ENCODE measurements at places on chromosomes 16 and 17.
A peak's percentile ranks its signal among the peaks of the same experiment; 100 is the strongest.

- no peak for DNase-seq
Observed at GRCh38 chr17:70661342-70662222, 492.2 kb downstream of the KCNJ2 start.

- no peak for DNase-seq
Observed at GRCh38 chr17:65388911-65389310, 172.5 kb downstream of the AXIN2 start.

DNA sequence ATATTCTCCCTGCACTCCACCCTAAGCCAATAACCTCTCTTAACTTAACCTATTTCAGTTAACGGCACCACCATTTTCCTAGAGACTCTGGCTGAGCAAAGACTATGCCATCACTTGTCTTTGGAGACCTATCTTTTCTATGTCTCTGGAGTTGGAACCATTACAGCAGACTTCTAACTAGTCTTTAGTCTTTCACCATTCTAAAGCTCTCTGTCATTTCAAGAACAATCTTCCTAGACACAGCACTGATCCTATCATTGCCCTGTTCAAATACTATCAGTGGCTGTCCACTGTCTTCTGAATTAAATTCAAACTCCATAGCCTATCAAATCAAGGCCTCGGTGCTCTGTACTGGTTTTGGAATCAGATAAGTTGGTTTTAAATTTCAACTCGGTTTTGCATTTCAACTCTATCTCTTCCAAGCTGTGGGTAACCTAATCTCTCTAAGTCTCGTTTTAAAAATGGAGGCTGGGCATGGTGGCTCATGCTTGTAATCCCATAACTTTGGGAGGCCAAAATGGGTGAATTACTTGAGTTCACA, 31.9 kb downstream of the RNF43 start:
- no peak for DNase-seq

GRCh38 chr16:66660422-66661209, 35.9 kb downstream of the CMTM4 start:
- DNase-seq, result no peak

DNA sequence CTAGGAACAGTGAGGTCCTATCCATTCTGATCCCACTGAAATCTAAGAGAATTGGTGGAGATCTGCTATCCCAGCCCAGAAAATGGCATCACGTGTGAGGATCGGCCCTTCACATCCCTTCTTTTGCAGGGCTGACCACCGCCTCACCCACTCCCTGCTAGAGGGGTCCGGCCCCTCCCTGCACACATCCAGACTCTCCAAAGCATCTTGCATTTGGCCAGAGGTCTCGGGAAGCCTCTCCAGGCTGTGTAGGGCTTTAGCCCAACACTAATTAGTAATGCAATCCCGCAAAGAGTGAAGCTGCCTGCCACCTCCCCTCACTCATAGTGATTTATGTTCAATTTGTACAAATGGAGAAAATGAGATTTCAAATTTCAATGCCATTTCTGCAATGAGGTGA, 434.4 kb upstream of the ZFHX3 start:
- no peak for DNase-seq

DNA sequence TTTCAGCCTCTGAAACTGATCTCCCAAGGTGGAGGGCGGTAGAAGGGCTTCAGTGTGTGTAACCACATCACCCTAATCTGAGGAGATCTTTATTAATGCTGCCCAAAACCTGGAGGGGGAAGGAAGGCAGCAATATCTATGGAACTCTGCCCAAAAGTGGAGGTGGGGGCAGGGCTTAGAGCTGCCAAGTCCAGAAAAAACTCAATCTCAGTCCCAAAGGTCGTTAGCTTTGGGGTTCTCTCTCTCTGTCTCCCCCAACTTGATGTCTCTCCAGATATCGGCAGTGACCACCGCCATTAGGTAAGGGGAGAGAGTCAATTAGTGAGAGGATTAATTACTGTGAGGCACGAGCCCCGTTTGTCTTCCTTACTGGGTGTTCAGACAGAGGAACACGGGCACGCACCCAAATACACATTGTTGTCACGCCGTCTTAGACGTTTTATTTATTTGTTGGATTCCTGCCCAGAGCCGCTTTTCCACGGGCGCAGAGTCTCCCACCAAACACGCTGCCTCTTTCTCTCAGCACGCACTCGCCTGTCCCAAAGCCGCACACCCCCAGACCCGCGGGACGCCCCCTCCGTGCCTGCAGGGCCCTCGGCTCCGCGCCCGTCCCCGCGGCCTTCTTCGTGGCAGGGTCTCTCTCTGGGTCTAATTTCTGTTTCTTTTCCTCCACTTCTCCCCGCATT, 5.4 kb upstream of the LHX1 start:
- no peak for DNase-seq

DNA sequence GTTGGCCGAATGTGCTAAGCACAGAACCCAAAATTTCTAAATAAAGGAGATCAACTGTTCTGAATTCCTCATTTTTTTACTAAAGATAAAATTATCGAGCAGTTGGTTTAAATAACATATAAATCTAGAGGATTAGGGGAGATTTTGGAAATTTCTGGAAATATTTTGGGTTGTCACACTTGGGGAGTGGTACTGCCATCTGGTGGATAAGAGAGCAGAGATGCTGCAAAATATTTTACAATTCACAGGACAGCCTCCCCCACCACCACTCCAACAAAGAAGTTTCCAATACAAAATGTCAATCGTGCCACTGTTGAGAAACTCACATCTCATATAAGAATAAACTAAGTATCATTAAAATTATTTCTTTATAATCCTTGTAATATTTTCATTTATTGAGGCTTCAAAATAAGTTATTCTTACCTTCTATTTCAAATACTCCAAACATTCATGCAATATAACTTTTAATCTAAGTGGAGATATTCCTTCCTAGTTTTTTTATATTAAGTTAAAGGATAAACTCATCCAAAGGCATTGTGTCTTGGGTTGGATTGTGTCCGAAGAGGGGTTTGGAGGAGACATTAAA, 17.0 kb upstream of the ABCA8 start:
- peak; percentile 12 for DNase-seq

GRCh38 chr16:59455497-59455896, 721.4 kb upstream of the GOT2 start:
- no peak for DNase-seq

- no peak for DNase-seq
Observed at GRCh38 chr17:17911001-17911613, 61.1 kb downstream of the TOM1L2 start.

DNA sequence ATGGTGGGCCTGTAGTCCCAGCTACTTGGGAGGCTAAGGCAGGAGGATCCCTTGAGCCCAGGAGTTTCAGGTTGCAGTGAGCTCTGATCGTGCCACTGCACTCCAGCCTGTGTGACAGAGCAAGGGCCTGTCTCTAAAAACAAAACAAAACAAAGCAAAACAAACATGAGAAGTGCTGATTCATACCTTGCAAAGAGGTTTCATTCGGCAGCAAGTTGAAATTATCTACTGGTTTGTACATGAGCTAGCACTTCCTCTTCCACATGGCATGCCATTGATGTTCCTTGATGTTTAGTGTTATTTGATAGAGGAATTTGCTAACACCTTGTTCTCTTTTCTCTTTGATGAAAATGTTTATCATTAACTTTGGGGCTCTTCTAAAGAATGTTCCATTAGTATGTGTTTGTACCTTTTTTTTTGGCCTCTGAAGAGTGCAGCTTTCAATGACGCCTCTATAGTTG, 50.6 kb downstream of the SPECC1 start:
- DNase-seq, result no peak

- no peak for DNase-seq
Observed at GRCh38 chr17:27627514-27627913, 3.5 kb upstream of the LGALS9 start.

DNA sequence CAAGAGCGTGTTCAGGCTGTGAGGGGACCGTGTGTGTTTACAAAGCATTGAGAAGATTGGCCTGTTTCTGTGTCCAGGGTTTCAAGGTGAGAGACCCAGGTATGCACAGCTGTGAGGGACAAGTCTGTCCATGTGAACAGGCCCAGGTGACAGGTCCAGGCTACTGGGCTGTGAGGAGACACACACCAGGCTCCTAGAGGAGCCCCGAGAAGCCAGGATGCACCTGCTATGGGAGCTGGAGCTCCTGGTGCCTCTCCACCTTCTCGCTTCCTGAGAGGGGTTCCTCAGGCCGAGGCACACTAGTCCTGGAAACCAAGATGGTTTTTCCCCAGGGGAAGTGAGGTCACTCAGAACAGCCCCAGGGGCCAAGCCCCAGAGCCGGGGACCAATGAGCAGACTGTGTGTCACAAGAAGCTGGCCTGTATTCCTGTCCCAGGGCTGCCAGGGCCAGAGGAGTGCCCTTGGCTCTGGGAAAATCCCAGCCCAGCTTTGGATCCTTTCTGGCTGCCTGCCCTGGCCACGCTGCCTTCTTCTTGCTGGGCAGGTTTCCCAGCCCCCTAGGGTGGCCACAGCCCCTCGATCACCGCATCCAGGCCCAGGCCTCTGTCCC, 153.4 kb upstream of the PLCG2 start:
- no peak for DNase-seq

DNA sequence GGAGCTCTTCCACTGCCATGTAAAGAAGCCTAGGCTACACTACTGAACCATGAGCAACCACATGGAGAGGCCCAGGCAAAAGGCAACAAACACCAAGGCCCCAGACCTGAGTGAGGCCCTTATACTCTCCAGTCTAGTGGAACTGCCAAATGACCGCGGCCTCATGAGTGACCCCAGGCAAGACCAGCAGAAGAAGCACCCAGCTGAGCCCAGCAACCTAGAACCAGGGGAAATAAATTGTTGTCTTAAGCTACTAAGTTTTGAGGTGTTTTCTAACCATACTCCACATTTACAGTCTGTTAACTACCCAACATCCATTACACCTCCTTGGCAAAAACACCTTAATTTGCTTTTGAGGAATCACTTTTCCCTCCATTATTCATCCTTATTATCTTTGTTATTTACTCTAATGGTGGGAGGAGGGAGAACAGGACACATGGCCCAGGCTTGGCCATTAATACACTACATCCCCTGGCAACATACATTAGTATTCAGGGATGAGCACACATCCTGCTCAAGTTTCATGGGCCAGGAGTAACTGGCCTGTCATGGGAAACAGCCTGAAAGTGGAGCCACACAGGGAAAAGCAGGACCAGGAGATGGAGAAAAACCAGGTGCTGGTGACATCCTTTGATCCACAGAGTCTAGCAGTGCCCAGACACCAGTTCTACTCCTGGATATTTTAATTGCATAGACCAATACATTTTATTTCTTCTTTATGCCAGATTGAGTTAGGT, 26.2 kb downstream of the SLC39A11 start:
- no peak for DNase-seq

DNA sequence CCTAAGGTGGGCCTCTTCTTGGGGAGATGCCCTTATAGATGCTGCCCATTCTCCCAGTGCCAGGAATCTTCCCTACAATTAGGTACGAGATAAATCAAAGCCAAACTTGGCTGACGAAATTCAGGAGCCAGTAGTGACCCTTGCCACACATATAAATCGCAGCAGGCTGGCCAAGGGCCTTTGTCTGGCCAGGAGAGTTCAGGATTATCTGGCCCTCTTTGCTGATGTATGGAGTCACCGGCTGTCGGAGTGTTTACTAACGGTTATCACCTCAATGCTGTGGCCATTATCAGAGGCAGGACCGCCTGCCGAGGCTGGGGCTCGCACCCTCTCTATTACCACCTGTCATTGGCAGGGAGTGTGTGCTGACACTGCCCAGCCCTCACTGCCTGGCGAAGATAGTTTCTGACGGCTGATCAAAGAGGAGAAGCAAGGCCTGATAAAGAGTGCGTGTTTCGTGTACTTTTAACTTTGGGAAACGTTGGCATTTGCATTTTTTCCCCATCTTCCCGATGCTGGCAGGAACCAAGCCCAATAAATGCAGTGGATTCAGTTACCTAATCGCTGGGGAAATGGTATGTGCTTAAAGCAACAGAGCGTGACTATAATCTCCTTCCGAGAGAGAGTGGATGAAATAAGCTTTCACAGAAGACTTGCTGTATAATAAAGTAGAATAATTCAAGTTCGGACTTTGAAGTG, 32.8 kb upstream of the TBX2 start:
- DNase-seq, result no peak

- DNase-seq, result no peak
Observed at GRCh38 chr16:85848986-85849385, 49.5 kb downstream of the COX4I1 start.

DNA sequence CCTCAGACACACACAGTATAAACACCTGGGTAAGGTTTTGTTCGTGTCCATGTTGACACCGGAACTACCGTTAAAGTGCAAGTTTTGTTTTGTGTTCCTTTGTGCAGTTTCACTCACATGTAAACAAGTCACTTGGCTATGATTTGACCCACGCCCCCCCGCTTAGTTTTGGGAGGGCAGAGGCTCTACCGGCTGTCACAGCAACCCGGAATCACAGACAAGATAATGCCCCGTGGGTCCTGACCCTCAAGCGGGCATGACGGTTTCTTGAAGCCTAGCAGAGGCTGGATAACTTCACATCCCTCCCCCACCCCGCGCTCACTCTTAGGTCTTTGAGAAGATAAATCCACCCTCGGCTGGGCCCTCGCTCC, 1.7 kb downstream of the RASD1 start:
- DNase-seq, result no peak

GRCh38 chr17:80449930-80450576, 26.4 kb downstream of the NPTX1 start:
- DNase-seq, result no peak

DNA sequence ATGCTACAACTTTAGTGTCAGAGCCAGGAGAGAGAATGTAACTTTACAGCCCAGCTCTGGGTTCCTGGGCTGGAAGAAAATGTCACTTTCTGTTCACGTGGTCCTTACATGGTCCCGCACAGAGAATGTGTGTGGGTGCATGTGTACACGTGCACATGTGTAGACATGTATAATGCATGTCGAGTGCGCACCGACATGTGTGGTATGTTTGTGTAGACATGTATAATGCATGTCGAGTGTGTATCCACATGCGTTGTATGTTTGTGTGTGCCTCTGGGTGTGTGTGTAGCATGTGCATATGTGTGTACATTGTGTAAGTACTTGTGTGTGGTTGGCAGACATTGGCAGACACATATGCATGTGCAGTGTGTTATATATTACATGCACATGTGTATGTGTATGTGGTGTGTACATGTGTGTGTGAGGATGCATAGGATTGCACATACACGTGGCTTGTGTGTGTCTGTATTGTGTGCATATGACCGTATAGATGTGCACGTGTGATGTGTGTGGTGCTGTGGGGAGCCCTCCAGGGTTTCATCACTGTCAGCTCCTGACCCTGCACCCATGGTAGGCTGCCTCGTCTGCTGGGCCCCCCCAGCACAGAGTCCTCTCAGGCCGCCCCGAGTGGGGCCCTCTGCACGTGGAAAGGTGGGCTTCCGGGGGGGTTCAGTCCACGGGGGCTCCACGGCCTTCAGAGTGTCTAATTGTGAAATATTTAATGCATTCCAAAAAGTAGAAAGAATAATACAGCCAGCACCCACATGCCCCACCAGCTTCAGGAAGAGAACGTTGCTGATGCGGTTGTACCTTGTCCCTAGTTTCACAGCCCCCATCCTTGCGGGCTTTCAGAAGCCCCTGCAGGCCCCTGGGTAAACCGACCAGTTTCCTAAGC, 214.2 kb upstream of the GSE1 start:
- no peak for DNase-seq

GRCh38 chr16:51971184-51971583, 575.8 kb downstream of the TOX3 start:
- no peak for DNase-seq

- DNase-seq, result no peak
Observed at GRCh38 chr17:11487469-11487868, 110.8 kb upstream of the DNAH9 start.

Measured in HuH-7.5 (cell line).